ENCODE measurements at places on chromosomes 16 and 17. TPM values are rescaled to one million over a fixed set of nuclear protein-coding genes. Genes with fewer than 3 reads are reported as not detected.

Gene EFCAB5
- 0.57 TPM for total RNA-seq

Gene MYH2
- total RNA-seq: not detected

Gene MON1B
- total RNA-seq: 10.2 TPM

Gene SMIM5
- not detected for total RNA-seq

Gene ZNF624
- total RNA-seq: 5.3 TPM

Gene SLFN14
- not detected for total RNA-seq

Gene SETD1A
- 6.8 TPM for total RNA-seq

Gene WFDC1
- not detected for total RNA-seq

Gene DHX38
- total RNA-seq: 24.6 TPM

Gene DPEP1
- 0.17 TPM for total RNA-seq

Gene USP31
- total RNA-seq: 7.5 TPM

Gene C16orf74
- 2.9 TPM for total RNA-seq

Gene GP1BA
- total RNA-seq: not detected

Gene LPCAT2
- total RNA-seq: 2.1 TPM

Gene KRTAP9-2
- not detected for total RNA-seq

Gene CIAO3
- total RNA-seq: 36.8 TPM

Data from NCI-H460 (cell line).